CD8-positive, alpha-beta memory T cell (primary cell): ENCODE measurements at places on chromosomes 16 and 17.

DNA sequence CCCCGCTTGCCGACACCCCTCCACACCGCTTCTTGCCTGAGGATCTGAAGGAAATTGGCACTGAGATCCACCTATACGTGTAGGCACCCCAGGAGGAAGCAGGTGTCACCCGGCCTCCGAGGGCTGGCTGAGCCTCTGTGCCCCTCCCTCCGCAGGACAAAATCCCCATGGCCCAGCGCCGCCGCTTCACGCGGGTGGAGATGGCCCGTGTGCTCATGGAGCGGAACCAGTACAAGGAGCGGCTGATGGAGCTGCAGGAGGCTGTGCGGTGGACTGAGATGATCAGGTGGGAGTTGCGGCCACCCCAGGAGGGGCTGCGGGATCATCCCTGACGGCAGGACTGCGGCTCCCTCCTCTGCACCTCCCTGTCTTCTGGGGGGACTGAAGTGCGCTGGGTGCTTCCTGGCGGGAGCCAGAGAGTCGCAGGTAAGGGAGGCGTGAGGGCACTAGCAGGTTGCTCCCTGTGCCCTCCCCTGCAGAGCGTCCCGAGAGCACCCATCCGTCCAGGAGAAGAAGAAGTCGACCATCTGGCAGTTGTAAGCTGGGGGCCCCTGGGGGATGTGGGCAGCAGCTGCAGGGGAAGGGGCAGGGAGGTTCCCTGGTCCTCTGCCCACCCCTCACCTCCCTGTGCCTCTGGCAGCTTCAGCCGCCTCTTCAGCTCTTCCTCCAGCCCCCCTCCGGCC, 9.0 kb downstream of the NME3 start:
- DNase-seq = no peak

GRCh38 chr16:82755570-82756282, 129.0 kb downstream of the CDH13 start:
- no peak for DNase-seq

DNA sequence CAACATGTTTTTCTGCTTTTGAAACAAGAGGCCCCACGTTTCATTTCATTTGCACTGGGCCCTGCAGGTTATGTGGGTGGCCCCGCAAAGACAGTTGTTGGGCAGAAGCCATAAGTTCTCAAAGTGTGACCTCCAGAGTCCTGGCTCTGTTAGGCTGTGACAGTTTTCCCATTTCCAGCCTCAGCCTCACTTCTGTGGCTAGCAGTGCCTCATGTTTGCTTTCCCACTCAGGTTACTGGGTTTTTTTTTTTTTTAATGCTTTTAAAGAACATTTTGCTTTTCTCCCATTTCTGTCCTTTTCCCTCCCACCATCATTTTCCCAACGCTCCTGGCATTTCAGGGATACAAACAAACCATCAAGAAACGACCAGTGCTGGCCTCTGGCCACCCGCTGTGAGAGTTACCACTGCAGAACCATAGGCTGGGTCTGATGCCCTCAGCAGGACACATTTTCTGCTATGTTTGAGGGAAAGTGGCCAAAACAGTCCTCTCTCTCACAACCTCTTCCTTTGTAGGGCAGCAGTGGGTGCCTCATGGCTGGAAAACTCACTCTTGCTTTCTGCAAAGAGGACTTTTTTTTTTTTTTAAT, 159.0 kb upstream of the MPHOSPH6 start:
- no peak for DNase-seq

DNA sequence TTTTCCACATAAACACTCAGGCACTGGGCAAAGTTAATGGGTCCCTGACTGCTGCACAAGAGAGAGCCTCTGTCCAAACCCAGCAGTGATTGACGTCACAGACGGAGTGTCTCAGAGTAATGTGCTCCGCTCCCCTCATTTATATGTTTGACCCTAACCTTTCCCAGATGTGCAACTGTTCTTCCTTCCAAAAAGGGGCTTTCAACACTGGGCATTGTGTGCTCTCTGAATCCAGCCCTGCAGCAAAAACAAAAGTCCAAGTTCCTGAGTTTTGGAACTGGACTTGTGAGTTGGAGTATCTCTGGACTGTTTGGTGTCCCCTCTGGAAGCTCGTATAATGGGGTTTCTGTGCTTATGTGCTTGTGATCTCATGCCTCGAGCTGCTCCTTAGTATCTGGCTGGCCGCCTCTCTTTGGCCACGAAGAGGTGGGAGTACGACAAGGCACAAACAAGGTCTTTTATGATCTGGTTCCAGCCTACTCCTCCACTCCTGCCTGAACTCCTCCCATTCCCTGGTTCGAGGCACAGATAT, 76.4 kb upstream of the SMIM36 start:
- no peak for DNase-seq

GRCh38 chr17:3927628-3928340, 11.5 kb upstream of the P2RX1 start:
- no peak for DNase-seq

DNA sequence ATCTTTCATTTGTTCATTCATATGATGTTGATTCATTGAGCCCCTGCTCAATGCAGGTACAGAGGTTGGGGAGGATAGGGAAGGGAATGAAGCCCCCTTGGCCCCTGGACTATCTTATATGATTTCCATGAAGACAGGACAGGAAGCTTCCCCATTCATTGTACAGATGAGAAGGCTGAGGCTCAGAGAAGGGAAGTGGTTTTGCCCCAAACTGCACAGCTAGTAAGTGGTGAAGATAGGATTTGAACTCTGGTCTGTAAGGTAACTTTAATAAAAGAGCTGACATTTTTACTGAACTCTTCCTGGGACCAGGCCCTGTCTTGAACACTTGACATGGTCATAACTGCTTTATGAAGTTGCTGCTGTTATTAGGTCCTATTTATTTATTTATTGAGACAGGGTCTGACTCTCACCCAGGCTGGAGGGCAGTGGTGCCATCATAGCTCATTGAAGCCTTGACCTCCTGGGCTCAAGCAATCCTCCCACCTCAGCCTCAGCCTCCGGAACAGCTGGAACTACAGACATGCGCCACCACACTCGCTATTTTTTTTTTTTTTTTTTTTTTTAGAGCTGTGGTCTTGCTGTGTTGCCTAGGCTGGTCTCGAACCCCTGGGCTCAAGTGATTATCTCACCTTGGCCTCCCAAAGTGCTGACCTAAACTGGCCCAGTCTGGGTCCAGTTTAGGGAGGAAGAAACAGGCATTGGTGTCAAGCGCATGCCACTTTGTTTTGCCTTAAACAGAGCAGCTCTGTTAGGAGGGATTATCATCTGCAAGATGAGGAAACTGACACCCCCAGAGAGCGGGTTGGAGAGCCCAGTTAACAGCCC, 5.0 kb downstream of the CTF1 start:
- no peak for DNase-seq

DNA sequence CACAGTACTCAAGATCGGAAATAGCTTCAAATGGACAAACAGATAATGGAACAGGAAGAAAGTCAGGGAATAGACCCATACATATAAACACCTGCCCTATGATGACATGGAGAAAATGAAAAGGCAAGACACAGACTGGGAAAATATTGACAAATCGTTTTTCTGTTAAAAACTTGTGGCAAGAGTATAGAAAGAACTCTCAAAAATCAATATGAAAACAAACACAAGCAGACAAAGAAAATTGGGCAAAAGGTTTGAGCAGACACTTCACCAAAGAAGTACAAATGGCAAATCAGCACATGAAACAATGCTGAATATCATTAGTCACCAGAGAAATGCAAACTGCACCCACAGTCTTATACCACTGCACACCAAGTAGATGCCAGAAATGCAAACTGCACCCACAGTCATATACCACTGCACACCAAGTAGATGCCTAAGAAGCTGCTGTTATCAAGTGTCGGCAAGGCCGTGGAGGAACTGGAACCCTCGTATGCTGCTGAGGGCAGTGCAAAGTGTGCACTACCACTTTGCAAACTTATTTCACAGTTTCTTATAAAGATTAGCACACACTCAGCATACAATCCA, 123.5 kb upstream of the CHMP6 start:
- DNase-seq = no peak

DNA sequence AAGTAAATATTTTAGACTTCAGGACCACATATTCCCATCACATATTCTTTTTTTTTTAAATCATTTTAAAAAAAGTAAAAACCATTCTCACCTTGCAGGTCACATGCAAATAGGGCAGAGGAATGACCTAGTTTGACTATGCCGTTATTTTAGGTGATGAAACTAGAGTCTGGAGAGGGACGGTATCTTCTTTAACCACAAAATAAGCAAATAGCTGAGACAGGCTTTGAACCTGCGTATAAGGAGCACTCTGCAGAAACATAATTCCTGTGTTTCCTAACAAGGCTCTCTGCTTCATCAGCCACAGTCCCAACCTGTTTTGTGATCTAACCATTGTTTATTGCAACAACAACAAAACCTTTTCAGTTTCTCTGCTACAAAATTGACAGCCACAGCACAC, 121.5 kb downstream of the PCTP start:
- no peak for DNase-seq

DNA sequence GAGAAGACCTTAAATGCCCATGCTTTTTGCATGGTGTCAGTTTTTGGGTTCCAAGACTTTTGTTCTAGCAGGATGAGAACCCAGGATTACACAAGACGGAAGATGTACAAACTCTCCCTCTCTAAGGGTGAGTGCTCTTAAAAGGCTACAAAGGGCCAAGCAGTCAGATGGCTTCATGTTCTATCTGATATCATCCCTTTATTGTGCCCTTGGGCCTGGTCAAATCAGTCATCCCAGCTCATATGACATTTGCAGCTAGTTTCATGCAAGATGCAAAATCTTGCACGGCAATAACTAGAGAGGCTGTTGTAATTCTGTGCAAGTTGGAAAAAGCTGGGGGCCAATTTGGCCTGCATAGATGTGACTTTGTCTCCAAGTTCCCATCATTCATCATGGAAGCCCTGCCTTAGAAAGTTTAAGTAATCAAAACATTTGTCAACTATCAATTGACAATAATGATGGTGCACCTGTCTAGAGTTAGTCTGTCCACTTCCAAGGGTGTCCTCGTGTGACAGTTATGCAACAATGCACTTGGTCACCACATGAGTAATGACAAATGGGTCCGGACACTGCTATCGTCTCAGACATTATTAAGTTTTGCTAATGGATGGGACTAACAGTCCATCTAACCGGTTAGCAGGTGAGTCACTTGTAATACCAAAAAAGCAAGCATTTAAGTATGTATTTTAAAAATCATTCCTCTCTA, 58.6 kb upstream of the ZFHX3 start:
- no peak for DNase-seq

DNA sequence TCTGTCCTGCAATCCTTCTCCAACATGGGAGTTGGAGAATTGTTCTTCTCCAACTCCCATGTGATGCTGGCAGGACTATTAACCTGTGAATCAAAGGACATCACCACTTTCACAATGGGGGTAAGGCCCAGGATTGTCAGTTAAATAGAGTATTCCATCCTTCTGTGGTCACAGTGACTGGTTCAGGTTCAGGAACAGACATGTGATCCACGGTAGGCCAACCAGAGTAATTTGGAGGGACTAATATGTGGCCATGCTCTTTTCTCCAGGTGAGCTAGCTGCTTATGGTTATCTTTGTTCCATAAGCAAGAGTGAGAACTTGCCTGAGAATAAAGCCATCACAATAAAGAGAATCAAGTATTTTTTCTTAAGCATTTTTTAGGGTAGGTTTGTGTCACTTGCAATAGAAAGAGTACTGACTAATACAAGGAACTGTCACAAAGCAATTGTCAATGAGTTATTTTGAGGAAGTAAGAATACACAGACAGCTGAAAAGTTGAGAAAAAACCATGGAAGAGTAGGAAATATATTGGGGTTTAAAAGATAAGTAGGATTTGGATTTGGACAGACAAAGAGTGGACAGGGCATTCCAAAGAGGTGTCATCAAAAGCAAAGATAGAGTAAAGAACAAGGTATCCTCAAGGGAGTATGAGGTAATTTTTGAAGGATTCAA, 63.4 kb downstream of the BRIP1 start:
- DNase-seq = no peak

DNA sequence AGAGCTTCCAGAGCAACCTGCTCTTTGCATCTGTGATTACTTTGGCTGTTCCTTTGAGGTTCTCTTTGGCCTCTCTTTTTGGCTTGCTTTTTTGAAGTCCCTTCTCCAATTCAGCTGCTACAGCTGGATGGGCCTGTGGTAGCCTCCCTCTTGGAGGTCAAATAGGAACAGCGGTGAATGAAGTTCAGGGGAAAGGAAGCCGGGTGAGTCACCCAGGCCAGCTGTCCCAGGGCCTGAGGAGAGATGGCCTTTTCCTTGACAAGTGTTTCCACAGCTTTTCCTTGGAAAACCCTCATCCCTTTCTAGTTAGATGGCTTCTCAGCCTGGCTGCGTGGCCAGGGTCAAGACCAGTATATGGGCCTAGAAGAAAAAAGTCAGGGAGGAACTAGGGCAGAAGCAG, 103.1 kb downstream of the STX8 start:
- no peak for DNase-seq

DNA sequence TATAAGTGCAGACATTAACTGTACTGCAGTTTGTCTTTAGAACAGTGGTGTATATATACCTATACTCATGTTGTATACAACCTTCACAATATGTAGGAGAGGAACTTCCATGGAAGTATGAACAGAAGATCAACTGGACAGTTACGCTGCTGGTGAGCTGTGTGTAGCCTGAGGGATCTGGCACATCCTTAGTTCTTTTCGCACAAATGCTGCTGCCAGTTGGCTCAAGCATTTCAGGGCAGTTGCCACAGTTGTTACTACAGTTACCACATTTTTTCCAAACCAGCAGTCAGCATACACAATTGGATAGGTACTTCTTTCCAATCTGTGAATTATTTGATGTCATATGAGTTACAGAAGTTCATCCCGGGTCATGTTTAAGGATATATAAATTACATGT, 539.6 kb upstream of the HSBP1 start:
- DNase-seq = no peak

GRCh38 chr17:71085238-71086033, 916.1 kb downstream of the KCNJ2 start:
- DNase-seq = no peak

DNA sequence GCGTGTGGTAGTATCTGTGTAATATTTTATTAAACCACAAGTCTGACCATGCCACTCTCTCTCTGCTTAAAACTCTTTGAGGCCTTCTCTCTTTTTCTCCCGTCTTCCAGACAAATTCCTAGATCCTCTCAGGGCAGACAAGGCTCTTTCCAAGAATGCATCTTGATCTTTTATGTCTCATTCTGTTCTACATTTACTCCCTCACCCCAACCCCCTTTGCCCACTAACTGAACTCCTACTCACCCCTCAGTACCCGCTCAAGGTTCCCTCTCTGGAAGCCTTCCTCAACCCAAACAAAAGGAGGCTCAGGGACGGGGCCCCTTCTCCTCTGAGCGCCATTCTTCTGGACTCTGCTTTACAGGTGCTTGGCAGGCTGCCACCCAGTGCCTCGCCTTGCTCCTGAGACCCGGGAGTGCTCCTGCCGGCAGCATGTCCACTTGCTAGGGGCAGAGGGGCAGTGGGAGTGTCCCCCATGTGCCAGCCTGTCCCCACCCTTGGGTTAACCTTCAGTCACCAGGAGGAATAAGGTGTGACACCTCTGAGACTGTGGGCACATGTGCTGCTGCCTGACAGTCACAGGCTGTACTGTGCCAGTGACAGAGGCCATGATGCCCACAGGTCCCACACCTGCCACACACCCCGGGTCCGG, 9.2 kb downstream of the SLC13A2 start:
- DNase-seq = no peak
